ENCODE measurements at places on chromosomes 4 and X.

DNA sequence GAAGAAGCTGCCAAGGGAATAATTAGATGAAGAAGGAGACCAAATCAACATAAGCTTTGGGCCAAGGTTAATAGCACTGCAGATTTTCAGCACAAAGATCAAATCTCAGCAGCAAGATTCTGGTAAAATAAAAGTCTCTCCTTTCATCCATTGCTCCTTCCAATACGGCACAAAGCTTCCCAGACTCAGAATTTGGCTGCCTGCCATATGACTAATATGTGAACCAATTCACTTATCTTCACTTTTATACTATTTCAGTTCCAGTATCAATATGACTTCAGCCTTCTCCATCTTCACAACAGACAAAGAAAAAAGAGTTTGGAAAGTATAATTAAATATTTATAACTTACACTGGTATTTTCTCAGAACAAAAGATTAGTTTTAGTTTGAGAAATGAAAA lies 978.3 kb upstream of the GRID2 start:
- DNase-seq, result peak; percentile 1

DNA sequence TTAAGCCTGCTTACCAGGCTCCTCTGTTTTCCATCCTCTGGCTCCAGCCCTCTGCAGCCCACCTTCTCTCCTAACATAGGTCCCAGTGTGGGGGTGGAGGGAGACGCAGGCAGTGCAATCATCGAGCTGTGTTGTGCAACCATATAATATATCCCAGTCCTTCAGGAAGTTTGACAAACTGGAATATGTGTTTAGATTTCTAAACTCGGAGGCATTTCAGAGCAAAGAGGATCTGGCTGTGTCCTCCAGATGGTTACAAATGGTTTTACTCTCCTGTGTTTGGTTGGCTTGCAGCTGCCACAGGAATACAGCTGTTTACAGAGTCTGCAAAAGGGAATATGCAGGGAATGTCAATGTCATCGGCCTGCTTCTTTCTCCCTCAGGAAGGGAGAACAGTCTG lies 195.3 kb upstream of the LNX1 start:
- DNase-seq, result no peak

- DNase-seq, result no peak
These were observed 36.5 kb downstream of the NUDT9 start for GRCh38 chr4:87458913-87459312.

DNA sequence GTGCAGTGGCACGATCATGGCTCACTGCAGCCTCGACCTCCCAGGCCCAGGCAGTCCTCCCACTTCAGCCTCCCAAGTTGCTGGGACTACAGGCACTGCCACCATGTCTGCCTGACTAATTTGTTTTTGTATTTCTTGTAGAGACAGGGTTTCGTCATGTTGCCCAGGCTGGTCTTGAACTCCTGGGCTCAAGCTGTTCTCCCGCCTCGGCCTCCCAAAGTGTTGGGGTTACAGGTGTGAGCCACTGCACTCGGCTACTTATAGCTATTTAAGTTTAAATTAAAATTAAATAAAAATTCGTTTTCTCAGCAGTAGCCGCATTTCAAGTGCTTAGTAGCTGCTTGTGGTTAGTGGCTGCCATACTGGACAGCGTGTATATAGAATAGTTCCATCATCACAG lies 3.5 kb downstream of the SMAD1 start:
- DNase-seq, result no peak

- DNase-seq, result no peak
These were observed 60.4 kb downstream of the CAMK2D start for GRCh38 chr4:113701169-113701568.

DNA sequence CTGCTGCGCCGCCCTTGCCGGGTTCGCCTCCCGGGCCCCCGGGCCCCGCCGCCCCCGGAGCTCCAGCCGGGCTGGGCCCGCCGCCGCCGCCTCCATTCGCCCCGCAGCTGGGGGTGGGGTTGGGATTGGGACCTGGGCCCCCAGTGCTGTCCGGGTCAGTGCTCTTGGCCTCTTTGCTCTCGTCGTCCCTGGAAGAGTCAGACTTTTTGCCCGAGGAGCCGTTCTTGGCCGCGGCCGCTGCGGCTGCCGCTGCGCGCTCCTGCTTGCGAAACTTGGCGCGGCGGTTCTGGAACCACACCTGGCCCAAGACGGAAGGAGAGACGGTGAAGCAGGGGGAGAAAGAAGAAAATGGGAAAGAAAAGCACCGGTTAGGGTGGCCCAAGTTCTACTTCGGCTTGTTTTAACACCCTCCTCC lies 2.5 kb downstream of the PHOX2B start:
- no peak for DNase-seq

DNA sequence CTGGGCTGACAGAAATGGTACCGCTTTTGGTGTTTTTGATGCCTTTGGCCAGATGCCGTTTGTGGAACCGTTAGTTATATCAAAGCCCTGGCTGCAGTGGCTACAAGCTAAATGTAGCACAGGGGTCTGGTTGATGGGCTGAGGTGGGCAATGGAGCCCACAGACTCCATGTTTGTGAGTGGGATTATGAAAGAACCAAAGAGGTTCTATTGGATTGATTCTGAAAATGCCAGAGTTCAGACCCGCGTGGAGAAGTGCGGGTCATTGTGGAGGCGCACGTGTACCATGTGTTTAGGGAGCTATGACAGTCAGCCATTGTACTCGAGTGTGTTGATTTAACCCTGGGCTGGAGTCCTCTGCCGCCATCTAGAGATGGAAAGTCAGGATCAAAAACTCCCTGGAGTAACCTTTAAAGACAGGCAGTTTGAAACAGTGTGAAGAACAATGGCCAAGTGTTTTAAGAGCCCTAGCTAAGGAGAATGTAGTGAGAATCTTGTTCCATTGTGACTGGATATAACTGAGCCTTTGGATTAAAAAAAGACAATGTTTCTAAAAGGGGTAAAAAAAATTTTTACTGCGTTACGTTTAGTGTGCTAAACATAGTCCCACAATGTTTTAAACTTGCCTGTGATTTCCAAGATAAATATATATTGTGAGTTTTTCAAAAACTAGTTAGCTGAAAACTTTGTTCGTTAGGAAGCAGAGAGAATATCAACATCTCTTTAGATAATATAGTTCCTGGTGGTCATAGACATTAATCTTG lies 12.7 kb downstream of the ART3 start:
- DNase-seq, result peak; percentile 51

DNA sequence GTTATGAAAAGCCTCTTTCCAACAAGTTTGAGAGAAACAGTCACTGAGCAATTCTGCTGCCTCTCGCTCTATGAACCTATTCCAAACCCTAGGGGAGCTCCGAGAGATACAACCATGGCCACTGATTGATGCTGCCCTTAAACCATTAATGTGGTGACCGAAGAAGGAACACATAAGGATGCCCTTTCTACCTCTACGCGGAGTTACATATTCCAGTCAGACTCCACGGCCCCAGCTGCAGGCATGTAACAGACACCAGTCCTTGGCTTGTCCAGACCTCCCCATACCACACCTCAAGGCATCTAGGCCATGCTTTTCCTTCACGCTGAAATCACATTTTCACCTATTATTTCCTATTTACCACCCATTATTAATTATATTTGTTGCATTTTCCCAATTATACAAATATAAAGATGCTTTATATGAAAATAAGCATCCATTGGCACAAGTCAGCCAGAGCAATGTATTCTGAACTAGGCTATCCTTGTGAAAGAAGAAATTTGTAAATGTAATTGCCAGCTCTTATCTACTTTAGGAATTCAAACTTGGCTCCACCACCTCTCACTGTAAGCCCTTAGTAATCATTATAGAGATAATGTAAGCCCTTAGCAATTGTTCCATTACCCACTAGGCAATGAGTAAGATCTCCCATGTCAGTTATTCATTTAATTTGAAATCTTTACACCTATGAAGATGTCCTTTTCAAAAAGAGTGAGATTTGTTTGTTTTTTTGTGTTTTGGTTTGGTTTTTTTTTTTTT lies 338.4 kb downstream of the NR3C2 start:
- no peak for DNase-seq

GRCh38 chrX:134512566-134512965 lies 52.6 kb downstream of the HPRT1 start:
- no peak for DNase-seq

- peak; percentile 9 for DNase-seq
These were observed 67.8 kb upstream of the LNX1 start for GRCh38 chr4:53659112-53659511.

DNA sequence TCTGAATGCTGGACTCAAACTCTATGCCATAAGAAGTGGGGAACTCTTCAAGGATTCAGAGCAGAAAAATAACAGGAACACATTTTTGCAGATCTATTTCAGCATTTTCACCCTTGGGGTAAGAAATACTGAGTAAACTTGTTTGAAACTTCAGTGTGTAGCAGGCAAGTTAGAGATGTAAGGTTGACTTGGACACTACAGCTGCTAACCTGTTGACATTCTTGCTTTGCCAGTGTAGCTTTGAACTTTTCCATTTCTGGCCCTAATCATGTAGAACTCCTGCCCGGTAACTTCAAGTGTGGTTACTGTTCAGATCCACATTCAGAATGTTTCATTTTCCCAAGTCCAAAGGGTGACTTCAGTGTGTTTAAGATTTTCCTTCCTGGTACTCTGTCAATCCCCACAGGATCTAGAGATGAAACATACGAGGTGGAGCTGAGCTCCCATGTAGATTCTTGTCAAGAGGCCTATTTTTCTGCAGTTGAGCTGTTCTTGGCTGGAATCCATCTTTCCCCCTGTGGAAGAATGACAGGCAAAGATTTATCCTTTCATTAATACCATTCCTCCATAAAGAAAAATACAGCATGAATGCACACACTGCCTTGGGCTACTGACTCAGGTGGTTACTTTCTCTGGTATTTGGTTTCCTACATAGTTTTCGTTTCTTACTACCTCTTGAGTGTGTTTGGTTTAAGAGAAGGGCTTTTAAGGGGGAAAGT lies 34.1 kb downstream of the FHDC1 start:
- no peak for DNase-seq

- no peak for DNase-seq
These were observed 196.4 kb upstream of the DDX53 start for GRCh38 chrX:22803353-22803752.

- DNase-seq, result no peak
These were observed 38.7 kb downstream of the KDM5C start for GRCh38 chrX:53186351-53186750.

DNA sequence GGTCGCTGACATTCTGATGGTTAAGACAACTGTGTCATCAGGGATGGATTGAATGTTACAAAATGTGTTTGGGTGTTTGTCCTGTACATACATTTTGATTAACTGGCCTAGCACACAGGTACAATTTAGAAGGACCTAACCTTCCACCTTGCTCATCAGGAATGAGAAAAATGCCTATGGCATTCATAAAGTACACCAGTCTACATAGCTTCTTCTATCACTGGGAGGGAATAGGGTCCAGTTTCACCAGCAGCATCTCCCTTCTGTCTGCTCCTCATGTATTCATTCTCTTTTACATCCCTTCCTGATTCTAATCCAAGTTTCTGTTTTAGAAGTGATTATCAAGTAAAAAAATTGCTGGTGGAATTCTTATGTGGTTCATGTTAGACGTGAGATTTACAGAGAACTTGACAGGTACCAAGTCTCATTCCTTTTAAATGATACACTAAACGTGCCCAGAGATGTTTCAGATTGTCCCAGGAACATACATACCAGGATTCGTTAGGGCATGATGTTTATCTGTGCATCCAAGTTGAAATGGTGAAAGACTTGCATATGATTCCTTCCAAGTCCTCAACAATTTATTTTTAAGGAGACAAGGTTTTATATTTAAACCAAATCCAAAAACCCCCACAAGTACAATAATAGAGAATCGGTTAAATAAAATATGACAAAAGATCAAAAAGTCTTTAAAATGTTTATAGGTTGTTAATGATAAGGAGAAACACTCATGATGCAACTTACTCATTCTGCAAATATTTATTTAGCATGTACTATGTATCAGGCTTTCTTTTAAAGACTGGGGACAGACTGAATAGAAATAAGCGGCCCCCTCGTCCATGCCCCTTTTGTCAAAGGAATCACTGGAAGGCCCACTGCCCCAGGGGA lies 359.1 kb downstream of the ZNF674 start:
- DNase-seq, result no peak
